ENCODE measurements at places on chromosomes 16 and 17.

DNA sequence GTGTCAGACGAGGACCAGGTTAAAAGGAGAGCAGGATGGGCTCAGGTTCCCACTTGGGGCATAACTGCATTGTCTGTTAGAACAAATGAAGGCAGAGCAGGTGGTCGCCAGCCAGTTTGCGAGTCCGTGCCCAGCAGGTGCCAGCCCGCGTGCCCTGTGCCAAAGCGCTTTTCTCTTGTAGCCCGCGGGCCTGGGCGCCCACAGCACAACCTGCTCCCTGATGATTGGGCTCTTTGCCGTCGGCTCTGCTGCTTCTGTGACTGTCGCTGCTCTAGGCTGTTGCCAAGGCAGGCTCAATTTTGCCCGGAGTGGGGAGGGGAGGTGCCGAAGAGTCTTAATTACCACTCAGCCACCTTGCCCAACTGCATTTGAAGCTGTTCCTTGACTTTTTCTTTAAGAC lies 21.1 kb downstream of the KNOP1 start:
- no peak for DNase-seq

DNA sequence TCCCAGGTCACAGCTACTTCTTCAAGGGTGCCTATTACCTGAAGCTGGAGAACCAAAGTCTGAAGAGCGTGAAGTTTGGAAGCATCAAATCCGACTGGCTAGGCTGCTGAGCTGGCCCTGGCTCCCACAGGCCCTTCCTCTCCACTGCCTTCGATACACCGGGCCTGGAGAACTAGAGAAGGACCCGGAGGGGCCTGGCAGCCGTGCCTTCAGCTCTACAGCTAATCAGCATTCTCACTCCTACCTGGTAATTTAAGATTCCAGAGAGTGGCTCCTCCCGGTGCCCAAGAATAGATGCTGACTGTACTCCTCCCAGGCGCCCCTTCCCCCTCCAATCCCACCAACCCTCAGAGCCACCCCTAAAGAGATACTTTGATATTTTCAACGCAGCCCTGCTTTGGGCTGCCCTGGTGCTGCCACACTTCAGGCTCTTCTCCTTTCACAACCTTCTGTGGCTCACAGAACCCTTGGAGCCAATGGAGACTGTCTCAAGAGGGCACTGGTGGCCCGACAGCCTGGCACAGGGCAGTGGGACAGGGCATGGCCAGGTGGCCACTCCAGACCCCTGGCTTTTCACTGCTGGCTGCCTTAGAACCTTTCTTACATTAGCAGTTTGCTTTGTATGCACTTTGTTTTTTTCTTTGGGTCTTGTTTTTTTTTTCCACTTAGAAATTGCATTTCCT lies 3.4 kb upstream of the LPCAT2 start:
- DNase-seq: no peak

GRCh38 chr16:67942200-67942509 lies 1.8 kb downstream of the LCAT start:
- DNase-seq: no peak

- no peak for DNase-seq
Observed at GRCh38 chr17:62668091-62668804, 40.8 kb downstream of the MRC2 start.

DNA sequence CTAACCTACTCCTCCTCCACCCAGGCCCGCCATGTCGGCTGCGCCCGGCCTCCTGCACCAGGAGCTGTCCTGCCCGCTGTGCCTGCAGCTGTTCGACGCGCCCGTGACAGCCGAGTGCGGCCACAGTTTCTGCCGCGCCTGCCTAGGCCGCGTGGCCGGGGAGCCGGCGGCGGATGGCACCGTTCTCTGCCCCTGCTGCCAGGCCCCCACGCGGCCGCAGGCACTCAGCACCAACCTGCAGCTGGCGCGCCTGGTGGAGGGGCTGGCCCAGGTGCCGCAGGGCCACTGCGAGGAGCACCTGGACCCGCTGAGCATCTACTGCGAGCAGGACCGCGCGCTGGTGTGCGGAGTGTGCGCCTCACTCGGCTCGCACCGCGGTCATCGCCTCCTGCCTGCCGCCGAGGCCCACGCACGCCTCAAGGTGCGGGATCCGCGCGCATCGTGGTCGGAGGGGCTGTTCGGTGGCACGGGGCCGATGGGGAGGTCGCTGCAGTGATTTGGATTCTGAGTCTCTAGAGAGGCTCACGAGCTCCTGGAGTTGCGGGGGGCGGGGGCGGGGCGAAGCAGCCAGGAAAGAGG lies 878 bp downstream of the TRIM72 start:
- no peak for DNase-seq

DNA sequence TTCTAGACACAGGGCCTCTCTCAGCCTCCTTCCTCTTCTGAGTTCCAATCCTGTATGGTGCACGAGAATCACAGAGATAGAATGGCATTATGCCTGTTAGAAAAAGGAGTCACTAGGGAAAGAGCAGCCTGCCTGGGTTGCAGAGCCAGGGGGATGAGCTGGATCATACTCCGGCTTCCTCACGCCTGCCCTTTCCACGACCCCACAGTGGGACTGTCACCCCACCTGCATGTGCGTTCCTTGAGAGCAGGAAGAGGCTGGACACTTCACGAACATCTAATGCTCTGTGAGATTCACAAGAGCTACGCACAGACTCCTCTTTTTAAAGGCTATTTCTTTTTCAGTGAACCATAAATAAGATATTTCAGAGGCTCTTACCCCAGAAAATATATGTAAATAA lies 54.8 kb downstream of the N4BP1 start:
- no peak for DNase-seq

DNA sequence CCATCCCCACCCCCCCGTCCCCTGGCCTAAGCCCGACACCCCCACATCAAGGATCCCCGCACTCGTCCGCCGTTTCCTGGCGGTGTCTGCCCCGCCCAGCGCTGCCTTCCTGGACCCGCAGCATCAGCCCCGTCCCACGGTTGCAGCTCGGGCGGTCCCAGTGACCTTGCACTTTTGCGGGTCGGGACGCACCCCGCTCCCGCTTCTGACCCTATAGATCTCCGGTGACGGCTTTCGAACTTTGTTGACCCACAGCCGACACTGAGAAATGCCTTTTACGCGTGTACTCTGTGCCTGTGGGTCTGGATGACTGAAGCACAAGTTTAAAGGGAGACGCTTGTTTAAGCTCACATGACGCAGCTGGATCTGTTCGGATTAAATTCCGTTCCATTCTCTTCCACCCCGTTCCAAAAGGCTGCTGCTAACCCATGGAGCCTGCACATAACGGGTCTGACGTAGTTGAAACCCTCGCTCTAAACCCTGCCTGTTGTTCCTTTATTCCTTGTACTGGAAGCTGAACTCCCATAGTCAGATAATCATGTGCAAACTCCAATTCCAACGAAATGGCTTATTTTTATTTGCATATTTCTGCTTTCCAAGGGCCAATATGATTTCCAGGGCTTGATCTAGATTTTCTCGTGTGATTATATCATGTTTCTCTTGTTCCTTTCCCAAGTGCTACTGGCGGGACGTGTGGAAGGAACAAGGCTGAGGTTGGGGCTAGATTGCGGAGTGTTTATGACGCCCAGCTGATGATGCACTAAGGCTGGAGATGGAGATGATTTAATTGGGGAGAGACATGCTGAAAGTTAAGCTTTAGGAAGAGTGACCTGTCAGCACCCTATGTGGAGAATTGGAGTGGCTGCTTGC lies 834 bp downstream of the FLYWCH1 start:
- no peak for DNase-seq

- no peak for DNase-seq
Observed at GRCh38 chr17:45160447-45161287, 1.0 kb upstream of the HEXIM2 start.

DNA sequence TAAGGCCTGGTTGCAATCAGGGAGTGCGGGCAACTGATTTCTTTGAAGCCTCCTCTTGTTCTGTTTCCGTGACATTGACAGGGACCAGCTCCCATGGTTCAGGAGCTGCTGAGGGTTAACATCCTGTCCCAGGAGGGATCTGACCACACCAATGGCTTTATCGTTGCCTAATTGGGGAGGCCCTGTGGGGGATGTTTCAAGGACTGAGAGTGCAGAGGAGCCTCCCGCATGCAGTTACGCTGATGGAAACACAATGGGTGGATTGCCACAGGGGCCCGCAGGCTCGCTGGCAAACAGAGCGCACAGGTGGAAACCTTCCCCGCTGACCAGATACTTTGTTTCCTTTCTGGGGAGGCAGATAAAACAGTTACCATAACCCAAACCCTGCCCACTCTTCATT lies 23.8 kb upstream of the ABCC1 start:
- DNase-seq: no peak

Measured in vagina (tissue), 2 donors.